Stimulated activated CD8-positive, alpha-beta memory T cell treated with anti-CD3 and anti-CD28 coated beads, Interleukin-2, amount 100 ng/mL, for 1 hour (primary cell): ENCODE measurements at places on chromosomes 1 and 21.

GRCh38 chr1:207904391-207904790 is 6.5 kb downstream of the CD34 start:
- no peak for DNase-seq

GRCh38 chr1:175146529-175147213 is 45.9 kb downstream of the KIAA0040 start:
- peak; percentile 36 for DNase-seq

DNA sequence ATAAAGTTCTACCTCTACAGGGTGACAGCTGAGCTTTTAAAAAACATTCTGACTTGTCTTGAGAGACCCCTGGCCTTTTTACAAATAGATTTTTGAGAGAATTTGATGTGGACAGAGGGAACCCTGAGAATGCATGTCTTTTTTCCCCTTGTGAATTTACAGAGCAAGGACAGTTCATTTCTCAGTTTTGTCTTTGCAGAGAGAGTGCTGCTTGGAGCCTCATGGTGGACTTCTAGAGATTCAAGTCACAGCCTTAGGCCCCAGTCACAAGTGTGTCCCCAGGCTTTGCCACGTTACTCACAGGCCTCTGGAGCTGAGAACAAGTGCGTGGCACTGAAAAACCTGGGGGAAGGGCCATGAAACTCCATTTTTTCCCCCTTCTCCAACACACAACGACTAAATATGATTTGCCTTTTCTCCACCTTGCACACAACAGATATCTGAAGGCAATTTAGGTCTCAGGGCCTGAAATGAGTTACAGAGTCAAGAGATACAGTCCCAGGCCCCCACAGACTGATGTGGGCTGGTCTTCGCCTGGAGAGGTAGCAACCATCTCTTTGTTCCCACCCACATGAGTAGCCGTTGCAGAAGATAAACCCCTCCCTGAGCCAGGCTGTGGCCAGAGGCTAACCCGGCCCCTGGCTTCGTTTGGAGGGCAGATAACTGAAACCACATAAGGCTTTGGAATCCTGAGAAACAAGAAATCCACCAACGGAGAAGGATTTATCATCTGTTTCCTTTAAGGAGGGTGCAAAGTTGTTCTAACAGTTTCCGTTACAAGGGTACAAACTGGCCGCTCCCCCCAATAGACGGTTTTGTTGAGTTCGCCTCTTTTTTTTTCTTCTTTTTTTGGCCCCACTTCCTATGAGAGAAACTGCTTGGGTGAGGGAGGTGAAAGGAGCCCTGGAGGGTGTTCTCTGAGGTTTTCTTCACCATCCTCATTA is 1.0 kb upstream of the PIGV start:
- no peak for DNase-seq

- no peak for DNase-seq
Measured at GRCh38 chr1:184366997-184367396, 19.8 kb upstream of the C1orf21 start.

GRCh38 chr1:237281481-237281880 is 239.5 kb downstream of the RYR2 start:
- no peak for DNase-seq

DNA sequence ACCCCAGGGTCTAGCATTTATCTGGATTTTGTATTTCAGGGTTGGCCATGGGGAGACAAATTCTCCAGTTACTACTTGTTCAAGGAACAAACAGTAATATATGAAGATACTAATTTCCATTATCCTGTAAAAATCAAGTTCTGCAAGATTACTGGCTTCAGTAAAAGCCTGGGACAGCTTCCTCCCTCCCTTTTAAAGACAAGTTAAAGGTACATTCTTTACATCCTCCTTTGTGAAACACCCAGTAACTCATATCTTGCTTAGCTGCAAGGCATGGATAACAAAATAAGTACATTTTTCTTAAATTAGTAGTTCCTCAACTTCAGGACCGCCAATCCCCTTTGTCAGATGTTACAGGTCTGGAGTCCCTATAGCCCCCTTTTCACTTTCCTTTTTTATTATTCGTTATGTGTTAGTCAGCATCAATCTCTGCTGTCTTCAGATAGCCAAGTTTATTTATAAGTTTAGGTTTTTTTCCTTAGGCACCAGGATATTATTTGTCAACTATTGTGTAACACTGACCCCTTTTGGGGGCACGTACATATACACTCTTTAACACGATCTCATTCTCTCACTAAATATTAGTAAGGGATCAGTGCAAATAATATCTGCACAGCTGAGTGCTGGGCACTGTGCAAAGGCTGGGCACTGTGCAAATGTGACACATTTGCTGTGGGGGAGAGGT is 9.8 kb downstream of the ERRFI1 start:
- DNase-seq, result no peak

DNA sequence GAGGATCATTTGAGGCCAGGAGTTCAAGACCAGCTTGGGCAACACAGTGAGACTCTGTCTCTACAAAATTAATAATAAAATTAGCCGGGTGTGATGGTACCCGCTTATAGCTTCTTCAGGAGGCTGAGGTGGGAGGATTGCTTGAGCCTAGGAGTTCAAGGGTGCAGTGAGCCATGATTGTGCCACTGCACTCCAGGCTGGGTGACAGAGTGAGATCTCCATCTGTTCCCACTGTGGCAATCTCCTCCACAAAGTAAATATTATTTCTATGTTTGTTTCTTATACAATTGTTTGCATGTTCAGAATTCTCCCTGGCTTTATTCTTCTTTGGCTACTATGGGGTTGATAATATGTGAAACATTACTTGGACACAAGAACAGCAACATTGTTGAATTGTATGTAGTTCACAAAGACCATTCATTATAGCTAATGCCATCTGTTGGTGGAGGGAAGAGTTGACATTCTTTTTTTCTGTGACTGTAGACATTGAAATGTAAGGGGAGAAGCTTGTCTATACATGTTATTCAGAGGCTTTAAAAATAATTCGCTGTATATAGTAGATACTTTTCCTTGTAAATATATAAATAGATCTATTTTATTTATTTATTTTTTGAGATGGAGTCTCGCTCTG is 47.8 kb upstream of the SRSF10 start:
- no peak for DNase-seq

GRCh38 chr1:154533952-154534844 is 24.3 kb downstream of the UBE2Q1 start:
- no peak for DNase-seq

GRCh38 chr1:175665616-175666015 is 77.8 kb downstream of the TNR start:
- DNase-seq, result no peak

GRCh38 chr1:207811920-207812720 is 60.3 kb downstream of the CD46 start:
- no peak for DNase-seq

GRCh38 chr1:69421286-69421685 is 146.4 kb upstream of the LRRC7 start:
- no peak for DNase-seq

- no peak for DNase-seq
Measured at GRCh38 chr1:236148470-236148845, 6.1 kb downstream of the GPR137B start.

- no peak for DNase-seq
Measured at GRCh38 chr1:190906206-190906725, 428.6 kb upstream of the BRINP3 start.

DNA sequence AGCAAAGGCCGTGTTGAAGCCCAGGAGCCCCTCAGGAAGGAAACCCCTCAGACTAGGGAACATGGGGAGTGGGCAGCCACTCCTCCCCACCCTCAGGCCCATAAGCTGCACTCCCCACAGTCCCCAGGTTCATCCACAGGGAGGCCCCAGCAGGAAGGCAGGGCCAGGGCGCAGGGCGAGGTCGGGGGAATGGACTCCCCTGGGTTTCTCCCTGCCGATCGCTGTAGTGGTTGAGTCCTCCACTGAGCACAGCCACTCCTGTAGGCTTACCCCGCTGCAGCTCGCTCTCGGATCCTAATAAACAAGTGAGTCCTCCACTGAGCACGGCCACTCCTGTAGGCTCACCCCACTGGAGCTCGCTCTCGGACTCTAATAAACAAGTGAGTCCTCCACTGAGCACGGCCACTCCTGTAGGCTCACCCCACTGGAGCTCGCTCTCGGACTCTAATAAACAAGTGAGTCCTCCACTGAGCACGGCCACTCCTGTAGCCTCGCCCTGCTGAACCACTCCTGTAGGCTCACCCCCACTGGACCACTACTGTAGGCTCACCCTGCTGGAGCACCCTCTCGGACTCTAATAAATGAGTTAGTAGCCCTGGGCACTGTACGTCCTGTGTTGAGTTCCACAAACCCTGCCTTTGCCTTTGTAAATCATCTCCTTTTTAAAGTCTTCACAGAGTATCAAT is 16.2 kb upstream of the COL18A1 start:
- DNase-seq, result no peak

DNA sequence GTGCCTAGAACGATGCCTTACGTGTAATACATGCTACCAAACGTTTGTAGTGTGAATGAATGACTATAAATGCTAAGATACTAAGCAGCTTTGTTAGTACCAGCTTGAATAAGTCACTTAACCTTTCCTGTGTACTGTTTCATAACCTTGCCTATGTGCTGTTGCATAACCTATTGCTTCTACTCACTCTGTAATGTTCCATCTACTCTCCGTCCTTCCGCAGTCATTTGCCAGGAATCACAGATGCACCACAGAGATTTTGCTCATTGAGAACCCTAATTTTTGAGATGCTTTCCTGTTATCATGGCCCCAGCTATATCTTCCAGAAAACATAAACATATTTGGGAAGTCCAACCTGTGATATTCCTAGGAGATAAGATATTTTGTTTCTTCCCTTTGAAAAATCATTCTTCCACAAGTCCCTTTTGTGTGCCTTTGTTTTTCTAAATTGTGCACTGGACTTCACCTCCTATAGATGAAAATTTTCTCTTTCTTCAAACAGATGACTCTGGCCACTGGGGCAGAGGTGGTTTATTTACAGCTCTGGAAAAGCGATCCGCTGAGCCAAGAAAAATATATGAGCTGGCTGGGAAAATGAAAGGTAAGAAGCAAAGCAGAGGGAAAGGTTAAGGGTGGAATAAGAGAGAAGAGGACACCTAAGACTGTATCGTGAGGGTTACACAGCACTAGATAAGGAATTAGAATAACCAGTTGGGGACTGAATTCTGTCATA is 44.8 kb downstream of the CHD1L start:
- no peak for DNase-seq

- no peak for DNase-seq
Measured at GRCh38 chr1:187261637-187262036, 432.9 kb downstream of the PLA2G4A start.

DNA sequence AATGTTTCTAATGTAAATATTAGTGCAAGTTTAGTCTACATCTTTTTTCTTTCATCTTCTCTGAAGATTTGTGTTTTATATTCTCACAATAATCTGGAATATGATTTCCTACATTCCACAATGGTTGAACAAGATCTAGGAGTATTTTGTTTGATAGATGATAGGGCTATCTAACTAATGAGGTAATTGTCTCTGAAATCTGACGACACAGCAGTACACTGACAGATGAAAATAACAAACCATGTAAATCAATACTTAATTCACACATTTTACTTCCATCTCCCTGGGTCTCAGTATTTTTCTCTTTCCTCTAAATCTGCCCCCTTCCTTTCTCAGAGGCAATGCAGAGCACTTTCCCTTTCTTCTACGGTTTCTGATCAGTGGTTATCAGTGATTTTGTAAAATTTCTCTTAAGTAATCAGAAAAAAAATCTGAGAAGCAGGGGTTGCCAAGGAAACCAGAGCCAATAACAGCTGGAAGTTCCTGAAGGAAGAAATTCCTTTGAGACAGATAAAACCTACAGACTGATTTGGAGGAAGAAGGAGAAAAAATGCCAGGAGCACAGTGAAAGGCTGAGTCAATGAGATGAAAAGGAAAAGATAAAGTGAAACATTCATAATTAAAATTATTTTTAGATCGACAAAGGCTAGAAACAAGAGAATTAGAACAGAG is 7.3 kb upstream of the ANKRD13C start:
- no peak for DNase-seq

- DNase-seq, result peak; percentile 63
Measured at GRCh38 chr1:205255941-205256780, 28.4 kb downstream of the TMCC2 start.

DNA sequence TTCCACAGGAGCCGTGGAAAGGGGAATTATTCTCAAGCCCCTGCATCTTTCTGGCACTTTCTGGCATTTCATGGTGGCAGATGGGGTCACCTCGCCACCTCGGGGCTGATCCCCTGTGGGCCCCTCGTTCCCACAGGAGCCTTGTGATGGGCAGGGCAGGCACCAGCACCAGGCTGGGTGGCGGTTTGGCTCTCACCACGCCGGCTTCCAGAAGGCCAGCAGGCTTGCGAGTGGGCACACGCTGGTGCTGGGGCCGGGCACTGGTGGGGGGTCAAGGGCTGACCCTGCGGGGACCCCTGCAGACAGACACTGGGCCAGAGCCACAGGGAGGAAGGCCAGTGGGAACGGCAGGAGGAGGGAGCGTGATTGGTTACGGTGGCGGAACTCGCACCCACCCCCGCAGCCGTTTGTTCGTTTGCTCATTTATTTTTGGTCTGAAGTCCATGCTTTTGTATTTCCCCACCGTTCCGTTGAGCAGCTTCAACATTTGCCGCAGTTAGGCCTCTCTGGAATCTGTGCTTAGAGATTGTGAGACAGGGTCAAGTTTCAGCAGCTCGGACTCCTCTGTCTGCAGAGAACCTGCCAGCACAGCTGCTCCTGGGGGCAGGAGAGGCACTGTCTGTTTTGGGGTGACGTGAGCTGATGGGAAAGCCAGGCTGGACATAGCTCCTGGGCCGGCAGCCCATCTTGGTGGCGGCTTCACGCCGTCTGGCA is 5.3 kb downstream of the COL18A1 start:
- DNase-seq, result no peak

DNA sequence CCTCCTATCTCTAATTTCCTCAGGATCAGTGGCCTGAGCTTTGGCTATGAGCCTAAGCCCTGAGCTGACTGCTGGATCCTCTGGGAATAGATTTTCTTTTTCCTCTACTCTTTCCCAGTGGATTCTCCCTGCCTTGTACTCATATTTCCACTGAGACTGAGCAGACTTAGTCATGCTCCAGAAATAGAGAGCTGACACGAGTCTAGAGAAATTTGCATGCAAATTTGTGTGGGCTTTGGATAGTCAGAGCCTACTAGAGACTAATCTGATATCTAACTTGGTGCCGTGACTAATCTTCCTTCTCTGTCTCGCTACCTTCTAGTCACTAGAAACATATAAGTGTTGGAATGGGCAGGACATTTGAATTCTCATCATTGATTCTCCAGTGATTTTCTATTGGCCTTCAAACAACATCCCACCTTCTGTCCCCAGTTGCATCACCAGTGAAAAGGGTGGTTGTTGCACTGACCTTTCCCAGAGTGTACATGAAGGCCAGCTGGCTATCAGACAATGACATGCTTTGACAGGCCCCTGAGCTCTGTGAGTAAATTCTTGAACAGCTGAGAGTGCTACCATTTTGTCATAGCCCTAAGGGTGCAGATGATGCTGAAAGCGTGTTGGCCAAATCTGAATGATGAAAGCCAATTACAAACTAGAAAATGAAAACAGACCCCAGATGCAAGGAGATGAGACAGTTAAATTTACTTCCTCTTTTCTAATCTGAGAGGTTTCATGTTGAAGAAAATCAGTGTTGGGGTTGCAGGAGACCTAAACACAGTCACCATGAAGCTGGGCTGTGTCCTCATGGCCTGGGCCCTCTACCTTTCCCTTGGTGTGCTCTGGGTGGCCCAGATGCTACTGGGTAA is at the start of gene FCRLA:
TSS of gene FCRLA (plus strand) at position 748 of the 866 bp plus-strand sequence. CDS start at position 784, 36 bp downstream.
- DNase-seq, result no peak
